ENCODE measurements at places on chromosomes 2 and 18.

GRCh38 chr2:128304715-128305554 is 13.7 kb downstream of the HS6ST1 start:
- DNase-seq: no peak

DNA sequence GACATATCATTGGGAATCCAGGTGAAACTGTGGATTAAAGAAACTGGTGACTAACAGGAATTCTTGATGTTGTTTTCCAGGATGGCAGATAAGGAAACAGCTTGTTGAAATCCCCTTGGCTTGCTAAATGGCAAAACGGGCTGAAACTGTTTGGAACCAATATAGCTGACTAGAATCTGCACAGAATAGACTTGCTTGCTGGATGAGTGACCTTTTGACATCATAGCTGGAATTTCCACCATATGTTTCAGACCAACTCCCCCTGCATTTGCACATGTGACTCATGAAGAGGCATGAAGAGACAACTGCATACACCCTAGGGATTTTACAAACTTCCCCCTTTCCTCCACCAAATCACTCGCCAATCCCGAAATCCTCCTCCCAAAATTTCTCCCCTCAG is 87.7 kb upstream of the LYPD1 start:
- no peak for DNase-seq

GRCh38 chr18:8416212-8417019 is 192.8 kb upstream of the RAB12 start:
- no peak for DNase-seq

GRCh38 chr2:70214365-70214764 is 23.5 kb upstream of the C2orf42 start:
- DNase-seq: no peak

DNA sequence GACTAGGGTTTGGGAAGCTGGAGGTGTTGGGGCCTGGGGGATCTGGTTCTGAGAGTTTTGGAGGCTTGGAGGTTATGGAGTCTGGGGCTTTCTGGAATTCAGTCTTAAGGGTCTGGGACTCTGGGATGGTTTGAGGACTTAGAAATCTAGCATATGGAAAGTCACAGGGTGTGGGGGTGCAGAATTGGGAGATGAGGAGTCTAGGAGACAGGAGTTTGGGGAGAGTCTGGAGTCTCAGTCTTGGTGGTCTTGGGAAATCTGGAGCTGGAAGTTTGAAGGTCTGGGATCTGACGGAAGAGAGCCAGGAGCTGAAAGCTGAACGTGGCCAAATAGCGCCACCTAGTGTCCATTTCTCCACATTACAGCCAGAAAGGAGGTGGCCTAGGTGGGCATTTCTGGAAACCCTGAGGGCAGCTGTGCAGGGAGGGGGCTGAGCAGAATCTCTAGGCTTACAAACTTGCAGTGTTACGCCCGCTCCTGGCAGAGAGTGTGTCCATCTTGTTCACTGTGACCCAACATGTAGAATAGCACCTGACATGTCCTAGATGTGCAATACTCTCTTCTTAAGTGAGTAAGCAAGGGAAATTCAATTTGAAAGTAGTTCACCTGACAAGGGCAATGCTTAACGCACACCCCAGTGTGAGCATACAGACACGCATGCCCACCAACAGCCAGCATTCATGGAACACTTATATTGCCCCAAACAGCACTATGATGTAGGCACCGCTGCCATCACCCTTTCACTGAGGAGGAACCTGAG is 204.8 kb downstream of the TFCP2L1 start:
- no peak for DNase-seq

DNA sequence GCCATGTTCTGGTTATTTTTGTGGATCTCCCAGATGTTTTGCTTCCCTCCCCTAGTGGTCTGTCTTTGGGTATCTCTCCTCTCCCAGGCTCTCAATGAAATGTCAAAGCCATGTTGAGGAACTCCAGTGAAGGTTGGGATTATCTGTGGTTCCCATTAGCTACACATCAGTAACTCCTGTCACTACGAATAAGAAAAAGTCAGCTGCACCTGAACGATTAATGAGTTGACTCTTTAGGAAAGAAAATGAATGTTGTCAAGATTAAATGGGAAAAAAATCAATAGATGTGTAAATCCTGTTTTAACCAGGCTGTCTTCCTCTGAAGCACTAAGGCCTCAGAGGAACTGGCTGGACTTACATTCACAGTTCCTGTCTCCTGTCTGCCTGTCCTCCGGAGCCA is 94.0 kb upstream of the DAPL1 start:
- DNase-seq: no peak

DNA sequence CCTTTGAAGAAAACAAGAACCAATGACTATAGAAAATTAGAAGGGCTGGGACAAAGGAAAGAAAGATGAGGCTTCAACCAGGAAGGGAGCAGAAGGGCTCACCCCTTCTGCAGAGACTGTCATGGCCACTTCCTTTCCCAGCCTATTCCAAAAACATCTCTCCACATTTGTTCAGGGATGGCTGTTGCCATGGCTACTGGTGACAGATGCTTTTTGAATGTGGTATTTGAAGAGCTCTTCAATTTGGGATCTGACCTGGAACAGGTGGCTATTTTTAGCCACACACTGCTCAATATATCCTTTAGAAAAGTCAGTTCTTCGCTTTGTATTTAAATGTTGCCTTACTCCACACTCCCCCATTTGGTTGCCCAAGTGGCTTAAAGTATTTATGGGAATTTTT is 64.1 kb upstream of the LCLAT1 start:
- DNase-seq: no peak

DNA sequence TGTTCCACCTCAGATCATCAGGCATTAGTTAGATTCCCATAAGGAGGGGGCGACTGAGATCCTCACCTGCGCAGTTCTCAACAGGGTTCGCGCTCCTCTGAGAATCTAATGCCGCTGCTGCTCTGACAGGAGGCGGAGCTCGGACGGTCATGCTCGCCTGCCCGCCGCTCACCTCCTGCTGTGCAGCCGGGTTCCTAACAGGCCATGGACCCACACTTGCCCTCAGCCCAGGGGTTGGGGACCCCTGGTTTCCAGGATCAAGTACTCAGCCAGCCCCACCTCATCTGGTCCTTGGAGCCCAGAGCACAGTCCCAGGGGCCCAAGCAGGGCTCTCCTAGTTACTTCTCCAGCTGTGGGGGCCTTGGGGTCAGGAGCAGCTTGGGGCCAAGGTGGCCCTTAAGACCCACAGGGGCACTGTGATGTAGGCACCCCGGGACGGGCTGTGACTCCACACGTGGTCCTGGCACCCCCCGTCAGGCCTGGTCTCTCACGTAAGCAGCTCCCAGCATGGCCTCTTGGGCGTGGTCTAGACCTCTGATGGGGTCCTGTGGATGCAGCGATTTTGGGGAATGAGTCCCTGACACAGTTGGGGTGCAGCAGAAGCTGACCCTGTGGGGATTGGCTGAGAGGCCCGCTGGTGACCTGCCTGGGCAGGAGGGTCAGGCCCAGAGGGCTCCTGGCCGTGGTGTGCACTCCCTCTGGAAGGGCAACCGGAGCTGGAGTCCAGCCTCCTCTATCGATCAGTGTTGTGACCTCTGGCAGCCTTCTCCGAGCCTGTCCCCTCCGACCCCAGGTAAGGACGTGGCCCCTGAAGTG is 28.3 kb upstream of the OTOS start:
- no peak for DNase-seq

Measured in GOT3 (cell line).